GDM1 (cell line): ENCODE measurements at places on chromosomes 4 and X.

DNA sequence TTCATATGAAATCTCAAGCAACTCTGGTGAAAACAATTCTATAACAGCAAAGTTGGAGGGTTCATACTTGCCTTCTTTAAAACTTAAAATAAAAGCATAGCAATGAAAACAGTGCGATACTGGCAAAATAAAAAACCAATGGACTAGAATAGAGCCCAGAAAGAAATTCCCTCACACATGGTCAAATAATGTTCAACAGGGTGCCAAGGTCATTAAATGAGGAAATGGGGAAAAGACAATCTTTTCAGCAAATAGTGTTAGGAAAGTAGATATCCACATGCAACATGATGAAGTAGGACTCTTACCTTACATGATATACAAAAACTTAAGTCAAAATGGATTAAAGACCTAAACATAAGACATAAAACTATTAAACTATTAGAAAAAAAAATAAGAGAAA is 970.2 kb upstream of the AGA start:
- no peak for DNase-seq

DNA sequence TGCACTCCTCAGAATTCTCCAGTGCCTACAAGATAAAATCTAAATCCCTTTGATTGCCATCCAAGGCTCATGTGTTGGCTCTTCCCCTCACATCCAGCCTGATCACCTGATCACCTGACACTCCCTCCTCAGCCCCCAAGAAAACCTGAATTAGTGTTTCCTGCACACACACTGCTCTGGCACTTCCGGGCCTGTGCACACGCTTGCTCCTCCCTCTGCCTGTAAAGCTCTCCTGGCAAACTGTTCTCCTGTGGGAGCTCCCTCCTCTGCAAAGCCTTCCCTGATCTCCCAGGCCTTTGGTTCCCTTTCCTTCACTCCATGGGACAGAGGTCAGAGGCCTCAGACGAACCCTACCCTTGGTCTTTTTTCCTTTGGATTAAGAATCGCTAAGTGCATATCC is 19.9 kb downstream of the PHKA2 start:
- no peak for DNase-seq

DNA sequence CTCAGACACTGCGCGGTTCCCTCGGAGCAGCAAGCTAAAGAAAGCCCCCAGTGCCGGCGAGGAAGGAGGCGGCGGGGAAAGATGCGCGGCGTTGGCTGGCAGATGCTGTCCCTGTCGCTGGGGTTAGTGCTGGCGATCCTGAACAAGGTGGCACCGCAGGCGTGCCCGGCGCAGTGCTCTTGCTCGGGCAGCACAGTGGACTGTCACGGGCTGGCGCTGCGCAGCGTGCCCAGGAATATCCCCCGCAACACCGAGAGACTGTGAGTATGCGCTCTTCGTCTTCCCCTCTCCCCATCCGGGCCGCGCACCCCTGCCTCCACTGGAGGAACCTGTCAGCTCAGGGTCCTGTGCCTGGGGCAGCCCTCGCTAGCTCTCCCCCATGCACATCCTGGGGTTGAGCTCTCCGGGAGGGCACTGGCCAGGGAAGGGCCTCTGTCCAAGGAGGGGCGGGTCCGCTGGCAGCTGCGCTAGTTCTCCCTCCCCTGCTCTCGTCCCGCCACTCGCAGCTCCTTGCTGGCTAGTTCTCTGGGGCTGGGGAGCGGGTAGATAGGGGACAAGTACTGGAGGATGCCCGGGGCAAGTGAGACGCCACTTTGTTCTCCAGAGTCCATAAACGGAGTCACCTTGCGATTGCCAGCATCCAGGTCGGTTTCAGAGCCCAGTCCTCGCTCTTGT is 2.2 kb downstream of the SLIT2 start:
- DNase-seq: no peak

DNA sequence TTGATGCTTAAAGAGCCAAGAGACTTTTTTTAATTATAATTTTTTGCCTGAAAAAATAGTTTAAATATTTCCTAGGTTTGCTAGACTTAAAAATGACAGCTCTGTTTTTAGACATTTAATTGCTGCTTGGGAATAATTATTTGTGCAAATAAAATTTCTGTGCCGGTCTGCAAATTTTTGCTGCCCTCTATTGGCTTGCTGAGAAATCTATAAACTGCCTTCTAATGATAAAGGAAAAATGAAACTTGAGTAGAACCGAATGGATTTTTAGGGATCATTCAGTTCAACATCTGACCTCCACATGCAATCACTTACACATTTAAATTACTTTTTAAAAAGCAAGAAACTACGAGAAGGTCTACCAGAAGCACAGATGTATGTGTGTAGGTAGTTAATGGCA is 434.0 kb downstream of the FAM133A start:
- no peak for DNase-seq

GRCh38 chr4:96523611-96524010 is 683.7 kb downstream of the PDHA2 start:
- no peak for DNase-seq

DNA sequence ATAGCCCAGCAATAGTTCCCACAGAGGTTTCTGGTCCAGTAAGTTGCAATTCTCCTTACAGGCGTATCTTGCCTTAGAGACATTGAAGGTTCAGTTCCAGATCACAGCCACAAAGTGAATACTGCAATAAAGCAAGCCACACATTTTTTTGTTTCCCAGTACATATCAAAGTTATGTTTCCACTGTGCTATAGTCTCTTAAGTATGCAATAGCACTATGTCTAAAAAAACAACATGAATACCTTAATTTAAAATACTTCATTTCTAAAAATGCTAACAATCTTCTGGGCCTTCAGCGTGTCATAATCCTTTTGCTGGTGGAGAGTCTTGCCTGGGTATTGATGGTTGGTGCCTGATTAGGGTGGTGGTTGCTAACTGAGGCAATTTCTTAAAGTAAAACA is 659.1 kb downstream of the GRID2 start:
- no peak for DNase-seq

GRCh38 chr4:74111990-74112389 is 13.0 kb upstream of the CXCL2 start:
- no peak for DNase-seq

GRCh38 chr4:7678318-7678852 is 243.7 kb upstream of the PSAPL1 start:
- DNase-seq: no peak

- no peak for DNase-seq
Observed at GRCh38 chrX:15598026-15598425, 2.7 kb downstream of the ACE2 start.

GRCh38 chrX:131068945-131069719 is 11.0 kb downstream of the ARHGAP36 start:
- no peak for DNase-seq

DNA sequence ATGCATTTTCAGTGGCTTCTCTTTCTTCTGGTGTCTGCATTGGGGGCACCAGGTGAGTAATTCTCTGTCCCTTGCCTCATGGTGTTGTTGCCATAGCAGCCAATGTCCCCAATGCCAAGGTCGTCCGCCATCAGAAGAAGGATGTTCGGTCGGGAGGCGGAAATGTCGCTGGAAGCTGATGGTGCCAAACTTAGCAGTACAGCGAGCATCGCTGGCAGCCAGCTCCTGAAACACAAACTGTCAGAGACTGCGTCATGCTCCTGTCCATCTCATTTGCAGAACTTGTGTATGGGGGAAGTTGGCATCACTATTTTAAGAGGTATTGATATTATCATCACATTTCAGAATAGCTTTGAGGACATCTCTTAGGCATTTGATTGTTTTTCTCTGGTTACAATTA is 29.1 kb upstream of the ARSD start:
- DNase-seq: no peak

DNA sequence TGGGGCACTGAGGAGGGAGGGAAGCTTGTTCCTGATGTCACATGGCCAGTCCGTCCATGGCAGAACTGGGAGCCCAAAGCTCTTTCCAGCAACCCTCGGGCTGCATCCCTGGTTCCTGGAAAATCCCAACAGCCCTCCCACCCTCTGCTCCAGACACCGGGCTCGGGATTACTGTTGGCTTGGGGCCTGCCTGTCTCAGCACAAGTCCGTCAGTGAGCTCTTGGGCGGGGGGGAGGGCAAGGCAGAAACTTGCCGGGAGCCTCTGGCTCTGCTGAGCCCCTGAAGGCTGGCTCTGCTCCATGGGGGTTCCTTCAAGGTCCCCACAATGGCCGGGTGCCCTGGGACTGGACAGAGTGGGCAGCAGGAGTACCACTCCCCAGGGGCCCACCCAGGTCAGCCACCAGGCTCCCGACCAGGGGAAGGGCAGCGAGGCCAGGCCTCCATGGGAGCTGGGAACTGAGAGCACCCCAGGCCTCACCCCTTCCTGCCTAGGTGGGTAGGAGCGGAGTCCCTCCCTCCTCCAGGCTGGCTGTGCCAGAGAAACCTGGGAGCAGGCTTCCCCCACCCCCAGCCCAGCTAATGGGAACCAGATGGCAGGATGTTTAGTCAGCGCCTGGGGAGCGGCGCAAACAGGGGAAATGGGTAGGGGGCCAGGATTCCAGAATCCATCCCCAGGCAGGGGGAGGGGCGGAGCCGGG is 6.4 kb upstream of the HAUS7 start:
- DNase-seq: no peak

DNA sequence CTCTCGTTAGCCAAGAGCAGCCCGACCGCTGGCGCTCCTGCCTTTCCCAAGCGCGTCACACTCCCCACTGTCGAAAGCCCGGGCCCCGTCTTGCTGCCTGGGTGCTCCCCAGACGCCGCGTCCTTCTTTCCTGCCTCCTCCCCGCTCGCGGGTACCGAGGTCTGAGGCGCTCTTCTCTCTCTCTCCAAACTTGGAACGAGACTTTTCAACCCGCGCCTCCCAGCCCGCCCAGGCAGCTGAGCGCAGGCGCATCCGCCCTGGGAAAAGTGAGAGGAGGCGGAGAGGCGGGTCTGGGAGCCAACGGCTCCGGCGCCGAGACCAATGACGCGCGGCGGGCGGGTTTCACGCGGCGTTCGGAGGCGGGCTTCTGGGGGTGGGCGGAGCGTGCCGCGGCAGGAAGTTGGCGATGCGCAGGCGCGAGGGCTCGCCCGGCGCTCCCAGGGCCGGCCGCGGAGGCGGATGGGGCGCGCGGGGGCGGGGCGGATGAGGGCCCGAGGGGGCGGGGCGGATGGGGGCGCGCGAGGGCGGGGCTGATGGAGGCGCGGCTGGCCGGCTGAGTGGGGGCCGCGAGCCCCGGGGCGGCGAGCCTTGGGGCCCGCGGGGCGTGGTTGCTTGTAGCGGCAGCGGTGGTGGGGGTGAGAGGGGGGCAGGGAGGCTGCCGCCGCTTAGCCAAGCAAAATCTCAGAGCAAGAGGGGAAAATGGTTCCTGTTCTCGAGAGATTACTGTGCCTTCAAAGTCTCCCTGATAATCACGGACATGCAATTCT is at the start of gene RBBP7:
TSS of gene RBBP7 (minus strand) at position 268 of the 767 bp plus-strand sequence. CDS start 309 bp downstream, outside the sequence.
- peak; percentile 93 for DNase-seq

- no peak for DNase-seq
Observed at GRCh38 chr4:121100093-121100775, 27.9 kb upstream of the NDNF start.

GRCh38 chr4:72376901-72377300 is 192.1 kb downstream of the ADAMTS3 start:
- no peak for DNase-seq

DNA sequence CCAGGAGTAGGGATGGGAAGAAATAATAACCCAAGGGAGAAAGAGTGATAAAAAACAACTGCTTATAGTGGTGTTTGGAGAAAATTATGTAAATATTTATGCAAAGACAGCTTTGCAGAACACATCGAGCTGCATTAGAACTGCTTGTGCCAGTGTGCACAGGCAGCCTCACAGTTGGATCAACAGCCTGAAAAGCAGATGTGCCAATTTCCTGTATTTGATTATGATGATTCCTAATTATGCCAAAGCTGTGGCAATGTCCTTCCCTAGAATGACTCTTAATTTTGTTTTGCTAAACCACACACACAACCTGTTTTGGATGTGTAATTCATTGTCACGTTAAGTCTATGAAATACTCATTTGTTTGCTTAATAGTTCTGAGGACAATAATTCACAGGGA is 30.6 kb upstream of the ANTXR2 start:
- no peak for DNase-seq

DNA sequence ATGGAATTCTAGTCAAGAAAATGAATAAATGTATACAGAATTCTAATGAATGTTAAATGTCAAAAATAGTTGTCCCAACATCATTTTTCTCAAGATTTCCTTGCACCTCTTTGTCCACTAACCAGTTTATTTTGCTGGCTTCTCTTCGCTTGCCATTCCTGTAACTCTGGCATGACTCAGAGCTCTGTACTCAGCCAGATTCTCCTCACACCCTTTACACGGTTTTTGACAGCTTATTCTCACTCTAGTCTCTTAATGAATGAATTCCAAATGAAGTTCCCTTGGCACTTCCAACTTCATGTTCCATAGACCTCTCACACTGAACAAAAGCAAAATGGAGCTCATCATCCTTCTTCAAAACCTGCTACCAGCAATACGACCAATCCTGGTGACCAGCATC is 419.3 kb upstream of the SLIT2 start:
- no peak for DNase-seq

- no peak for DNase-seq
Observed at GRCh38 chr4:8123870-8124269, 34.7 kb downstream of the ABLIM2 start.

DNA sequence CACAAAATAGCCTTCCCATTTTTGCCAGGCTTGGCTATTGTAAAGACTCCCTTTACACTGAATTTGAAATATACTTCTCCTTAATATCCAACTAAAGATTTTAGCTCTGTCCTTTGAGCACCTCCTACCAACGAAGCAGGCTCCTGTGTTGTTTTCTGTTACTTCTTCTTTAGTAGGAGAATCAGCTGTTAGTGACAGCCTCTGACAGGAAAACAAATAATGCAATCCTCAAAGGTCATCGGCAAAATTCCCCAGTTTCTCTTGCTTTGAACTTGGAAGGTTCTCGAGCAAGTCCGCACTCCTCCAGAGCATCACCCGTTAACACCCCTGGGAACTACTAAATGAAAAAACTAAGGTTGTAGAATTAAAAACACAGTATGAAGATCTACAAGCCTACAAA is 66.9 kb downstream of the MANBA start:
- no peak for DNase-seq

GRCh38 chr4:87557348-87557747 is 28.2 kb upstream of the SPARCL1 start:
- no peak for DNase-seq

- DNase-seq: no peak
Observed at GRCh38 chr4:150385606-150386005, 196.3 kb upstream of the MAB21L2 start.

GRCh38 chrX:47091149-47091775 is 13.0 kb downstream of the RGN start:
- no peak for DNase-seq

GRCh38 chr4:147117431-147117830 is 171.8 kb upstream of the TTC29 start:
- no peak for DNase-seq

DNA sequence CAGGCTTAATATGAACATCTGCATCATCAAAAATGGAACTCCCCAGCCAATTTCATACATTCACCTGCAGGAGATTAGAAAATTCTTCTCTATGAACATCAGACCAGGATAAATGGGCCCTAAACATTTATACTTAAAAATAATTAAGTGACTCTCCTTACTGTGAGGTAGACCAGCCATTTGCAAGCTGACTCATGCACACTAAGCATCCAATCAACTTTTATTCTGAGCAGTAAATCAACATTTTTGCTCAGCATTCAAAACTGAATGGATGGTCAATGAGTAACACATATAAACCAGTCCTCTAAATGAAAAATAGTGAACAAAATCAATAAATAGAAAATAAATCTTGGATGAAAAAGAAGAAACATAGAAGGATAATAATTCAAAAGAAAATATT is 19.9 kb upstream of the PCDH10 start:
- DNase-seq: no peak

GRCh38 chr4:115664285-115664684 is 550.9 kb upstream of the NDST4 start:
- no peak for DNase-seq
